ENCODE measurements at places on chromosomes 7 and 10.

DNA sequence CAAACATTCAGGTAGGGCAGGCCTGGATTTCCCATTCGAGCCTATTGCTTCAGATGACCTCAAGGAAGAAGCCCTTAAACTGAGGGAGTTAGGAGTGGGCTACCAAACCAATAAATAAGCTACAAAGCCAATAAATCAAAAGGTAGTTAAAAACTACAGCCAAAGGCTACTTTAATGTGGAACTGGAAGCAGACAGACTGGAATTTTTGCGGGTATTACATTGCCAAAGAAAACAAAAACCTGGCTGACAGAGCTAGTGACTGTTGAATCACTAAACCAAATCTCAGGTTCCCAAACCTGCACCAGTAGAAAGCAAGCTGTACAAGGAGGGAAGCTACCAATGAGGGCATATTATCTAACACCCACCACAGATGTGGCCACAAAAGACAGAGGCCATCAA lies 315.6 kb downstream of the GRM8 start:
- DNase-seq = no peak

DNA sequence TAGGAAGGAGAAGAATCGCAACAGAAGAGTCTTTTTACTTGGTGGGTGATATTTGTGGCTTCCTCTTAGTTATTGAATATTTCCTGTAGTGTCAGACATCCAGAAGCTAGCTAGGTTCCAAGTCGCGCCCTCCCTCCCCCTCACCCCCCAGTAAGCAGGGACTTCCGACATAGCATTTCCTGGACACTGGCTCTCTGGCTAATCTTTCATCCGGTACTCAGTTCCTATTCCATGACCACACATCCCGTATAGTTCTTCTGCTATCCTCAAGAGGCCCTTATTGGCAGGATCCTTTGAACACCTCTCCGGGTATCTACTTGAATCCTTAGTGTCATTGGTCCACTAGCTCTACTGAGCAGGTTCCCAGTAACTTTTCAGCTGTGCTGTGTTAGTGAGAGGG lies 167.8 kb downstream of the HDAC9 start:
- DNase-seq = no peak

GRCh38 chr10:30992681-30993080 lies 39.0 kb downstream of the ZNF438 start:
- DNase-seq = no peak

GRCh38 chr7:123863461-123863860 lies 18.5 kb downstream of the HYAL4 start:
- DNase-seq = no peak

GRCh38 chr7:139457153-139457946 lies 26.1 kb downstream of the KLRG2 start:
- DNase-seq = no peak

DNA sequence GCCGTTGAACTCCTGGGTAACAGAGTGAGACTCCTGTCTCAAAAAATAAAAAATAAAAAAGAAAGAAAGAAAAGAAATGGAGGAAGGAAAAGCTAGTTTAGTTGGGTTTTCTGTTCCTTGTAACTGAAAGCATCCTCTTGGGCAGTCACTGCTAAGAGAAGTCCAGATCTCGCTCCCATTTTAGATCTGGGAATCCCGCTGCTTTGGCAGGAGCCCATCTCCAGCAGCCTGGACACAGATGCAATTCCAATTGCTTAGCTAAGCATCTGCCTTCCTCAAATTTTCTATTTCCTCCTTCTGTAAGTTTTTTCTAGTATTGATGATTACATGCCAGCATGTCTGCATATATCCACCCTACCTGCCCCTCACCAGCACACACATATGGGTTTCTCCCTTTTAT lies 54.1 kb downstream of the DENND2A start:
- DNase-seq = no peak

DNA sequence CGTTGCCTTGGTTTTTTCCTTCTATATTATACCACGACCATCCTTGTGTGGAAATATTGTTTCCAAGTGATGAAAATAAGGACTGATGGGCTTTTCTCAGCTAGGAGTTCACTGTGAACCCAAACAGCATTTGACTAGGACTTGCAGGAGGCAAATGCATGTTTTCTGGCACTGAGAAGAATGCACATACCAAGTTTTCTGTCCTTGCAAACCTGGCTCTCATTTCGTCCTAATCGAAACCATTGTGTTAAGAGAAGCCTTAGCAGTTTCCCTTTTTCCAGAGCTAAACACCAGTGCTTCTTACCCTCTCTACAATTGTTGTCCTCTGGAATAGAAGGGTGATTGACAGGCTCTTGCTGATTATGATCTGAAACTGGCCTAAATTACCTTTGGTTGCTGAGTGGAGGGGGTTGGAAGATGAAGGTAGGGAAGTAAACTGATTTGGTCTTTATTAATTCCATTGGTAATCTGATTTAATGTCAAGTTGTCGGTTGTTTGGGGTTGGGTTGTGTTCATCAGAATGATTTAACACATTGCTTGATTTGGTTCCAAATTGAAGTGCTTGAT lies 33.1 kb upstream of the ELMO1 start:
- DNase-seq = no peak

- DNase-seq = no peak
Observed at GRCh38 chr10:75021379-75022249, 89.8 kb upstream of the SAMD8 start.

Data from CD4-positive, alpha-beta T cell treated with Interleukin-12 subunit alpha and Interleukin-12 subunit beta, for 1 hour (primary cell).